Fibroblast of villous mesenchyme (primary cell): ENCODE measurements at places on chromosomes 7 and 10.

DNA sequence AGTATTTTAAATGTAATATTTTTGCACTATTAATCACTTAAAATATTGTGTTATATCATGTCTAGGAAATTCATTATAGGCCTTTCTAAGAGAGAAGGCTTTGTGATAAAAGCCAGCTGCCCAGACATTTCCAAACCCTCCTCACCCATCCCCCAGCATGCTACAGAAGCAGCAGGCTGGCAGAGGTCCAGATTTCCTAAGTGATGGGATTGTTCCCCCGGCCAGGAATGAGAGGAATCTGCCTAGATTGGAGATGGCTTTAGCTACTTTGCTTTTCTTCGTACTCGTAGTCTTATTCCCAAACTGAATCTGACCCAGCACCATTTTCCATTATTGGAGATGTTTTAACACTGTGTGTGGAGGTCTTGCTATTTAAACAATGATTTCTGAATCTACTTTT lies 29.4 kb downstream of the CDK14 start:
- peak; percentile 77 for DNase-seq

- peak; percentile 21 for DNase-seq
Observed at GRCh38 chr10:48523820-48524758, 80.8 kb downstream of the ARHGAP22 start.

DNA sequence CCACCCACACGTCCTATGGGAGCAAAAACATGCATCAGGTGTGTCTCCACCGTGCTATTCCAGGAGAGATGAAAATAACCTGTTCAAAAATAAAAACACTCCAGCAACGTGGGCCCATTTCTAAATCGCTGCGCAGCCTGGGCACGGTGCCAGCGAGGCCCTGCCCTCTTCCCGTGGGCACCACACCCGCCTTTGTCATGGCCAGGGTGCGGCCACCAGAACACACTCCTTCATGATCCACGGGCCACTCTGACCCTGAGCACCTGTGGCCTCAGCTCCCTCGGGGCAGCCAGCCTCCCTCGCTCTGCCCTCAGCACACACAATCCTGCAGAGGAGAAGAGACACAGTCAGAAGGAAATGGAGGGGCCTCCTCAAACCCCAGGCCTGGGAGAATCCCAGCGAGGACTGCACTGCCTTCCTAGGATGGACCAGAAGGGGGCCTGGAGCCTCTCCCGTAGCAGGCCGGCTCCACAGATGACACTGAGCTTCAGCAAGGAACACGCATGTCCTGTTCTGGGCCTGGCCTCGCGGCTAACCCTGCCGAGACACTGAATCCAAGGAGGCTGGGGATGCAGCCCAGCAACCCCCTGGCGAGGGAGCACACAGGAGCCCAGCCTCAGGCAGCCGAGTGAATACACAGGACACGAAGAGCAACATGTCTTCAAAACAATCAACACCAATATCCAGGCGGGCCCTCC lies 169.0 kb downstream of the MAD1L1 start:
- DNase-seq: peak; percentile 47

DNA sequence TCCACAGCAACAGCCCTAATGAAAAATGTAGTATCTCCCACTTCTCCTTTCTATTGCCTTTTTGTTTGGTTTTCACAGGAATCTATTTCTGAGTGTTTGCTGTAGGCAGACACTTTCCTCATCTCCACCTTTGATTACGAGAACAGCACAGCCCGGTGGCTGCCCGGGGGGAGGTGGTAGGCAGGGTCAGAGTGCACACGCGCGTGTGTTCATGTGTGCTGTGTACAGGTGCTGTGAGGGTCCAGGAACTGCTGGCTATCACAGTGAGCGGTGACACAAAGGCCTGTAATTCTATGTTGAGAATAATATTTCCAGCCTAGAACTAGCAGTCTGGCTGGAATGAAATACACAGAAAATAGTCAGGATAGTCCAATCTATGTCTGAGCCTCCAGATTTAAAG lies 212.8 kb downstream of the ADARB2 start:
- DNase-seq: no peak

GRCh38 chr7:135151132-135151531 lies 3.3 kb downstream of the TMEM140 start:
- DNase-seq: no peak

- no peak for DNase-seq
Observed at GRCh38 chr10:79927111-79927828, 21.6 kb downstream of the SFTPD start.

GRCh38 chr10:69239816-69240434 lies 19.8 kb downstream of the HKDC1 start:
- DNase-seq: no peak

- DNase-seq: peak; percentile 60
Observed at GRCh38 chr7:46352004-46352954, 431.2 kb upstream of the IGFBP3 start.

DNA sequence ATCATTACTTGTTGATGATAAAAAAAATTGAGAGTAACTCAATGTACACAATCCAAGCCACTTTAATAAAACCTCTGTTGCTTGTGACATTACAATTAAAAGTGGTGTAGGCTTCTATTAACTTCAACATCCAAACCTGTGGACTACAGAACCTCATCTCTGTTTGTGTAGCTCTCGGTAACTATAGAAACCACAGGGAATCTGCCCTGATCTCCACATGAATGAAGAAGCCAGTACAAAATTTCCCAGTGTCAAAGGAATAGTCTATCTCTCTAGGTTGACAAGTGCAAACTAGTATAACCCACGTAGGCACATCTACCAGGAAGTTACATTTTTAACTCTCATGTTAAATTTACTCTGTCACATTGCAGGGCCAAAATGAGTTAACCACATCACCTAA lies 204.3 kb downstream of the CHCHD3 start:
- DNase-seq: no peak

GRCh38 chr7:78023191-78023590 lies 224.6 kb downstream of the PHTF2 start:
- DNase-seq: no peak

DNA sequence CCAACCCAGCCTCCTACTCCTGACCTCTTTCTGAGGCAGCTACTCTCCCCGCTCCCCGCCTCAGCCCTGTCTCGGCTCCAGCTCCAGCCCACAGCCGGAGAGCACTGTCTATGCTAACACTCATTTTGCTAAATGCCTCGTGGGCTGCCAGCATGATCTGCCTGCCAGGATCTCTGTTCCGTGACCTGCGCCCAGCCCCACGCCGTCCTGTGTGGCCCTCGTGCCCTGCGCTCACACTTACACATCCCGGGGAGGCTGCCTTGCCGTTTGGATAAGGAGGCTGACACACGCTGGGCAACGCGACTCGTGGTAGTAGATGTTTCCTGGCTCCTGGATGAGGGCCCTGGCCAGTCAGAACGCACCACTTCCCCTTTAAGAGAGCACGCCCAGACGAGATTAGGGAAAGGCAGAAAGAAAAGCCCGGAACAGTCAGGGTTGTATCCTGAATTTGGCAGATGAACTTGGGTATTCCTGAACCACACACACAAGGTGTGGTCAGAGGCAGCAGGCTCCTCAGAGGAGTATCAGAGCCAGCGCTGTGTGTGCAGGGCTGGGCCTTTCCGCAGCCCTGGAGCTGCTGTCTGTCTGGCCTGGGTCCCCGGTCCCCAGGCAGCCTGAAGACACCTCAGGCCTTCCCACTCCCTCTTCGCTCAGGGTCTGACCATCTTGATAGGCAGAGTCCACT lies 97.7 kb upstream of the EFCAB10 start:
- peak; percentile 71 for DNase-seq

DNA sequence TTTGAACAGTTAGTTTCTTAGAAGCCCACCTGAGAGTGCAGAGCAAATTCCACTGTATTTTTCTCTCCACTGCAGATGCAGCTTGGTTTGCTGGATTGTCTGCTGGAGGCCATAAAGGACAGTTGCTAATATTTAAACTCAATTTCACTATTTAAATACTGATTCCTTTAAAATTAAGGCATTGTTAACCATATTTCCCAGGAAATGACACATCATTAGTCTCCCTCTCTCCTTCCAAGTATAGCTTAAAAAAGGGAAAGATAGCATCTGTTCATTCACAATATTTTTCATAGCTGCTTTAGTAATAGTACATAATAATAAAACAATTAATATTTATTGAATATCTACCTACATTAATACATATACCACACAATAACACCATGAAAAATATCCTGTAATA lies 252.9 kb downstream of the HGF start:
- no peak for DNase-seq

GRCh38 chr7:468681-469562 lies 50.7 kb downstream of the PDGFA start:
- peak; percentile 94 for DNase-seq

DNA sequence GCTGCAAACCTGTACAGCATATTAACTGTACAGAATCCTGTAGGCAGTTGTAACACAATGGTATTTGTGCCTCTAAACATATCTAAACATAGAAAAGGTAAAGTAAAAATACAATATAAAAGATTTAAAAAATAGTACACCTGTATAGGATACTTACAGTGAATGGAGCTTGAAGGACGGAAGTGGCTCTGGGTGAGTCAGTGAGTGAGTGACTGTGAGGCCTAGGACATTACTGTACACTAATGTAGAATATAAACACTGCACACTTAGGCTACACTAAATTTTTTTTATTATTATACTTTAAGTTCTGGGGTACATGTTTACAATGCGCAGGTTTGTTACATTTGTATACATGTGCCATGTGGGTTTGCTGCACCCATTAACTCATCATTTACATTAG lies 97.3 kb upstream of the STK17A start:
- no peak for DNase-seq
